Mucosa of gallbladder (tissue), 1 donor: ENCODE measurements at places on chromosomes 7 and 10. TPM values are rescaled to one million over a fixed set of nuclear protein-coding genes. Genes with fewer than 3 reads are reported as not detected.

ANK3 gene
- total RNA-seq, result 169 TPM

GRCh38 chr7:99380823-99381663 is 6.5 kb downstream of the ARPC1B start:
- DNase-seq, result no peak

TLX1 gene
- total RNA-seq, result not detected

- DNase-seq, result no peak
Observed at GRCh38 chr7:54189330-54189729, 352.8 kb upstream of the VSTM2A start.

DNA sequence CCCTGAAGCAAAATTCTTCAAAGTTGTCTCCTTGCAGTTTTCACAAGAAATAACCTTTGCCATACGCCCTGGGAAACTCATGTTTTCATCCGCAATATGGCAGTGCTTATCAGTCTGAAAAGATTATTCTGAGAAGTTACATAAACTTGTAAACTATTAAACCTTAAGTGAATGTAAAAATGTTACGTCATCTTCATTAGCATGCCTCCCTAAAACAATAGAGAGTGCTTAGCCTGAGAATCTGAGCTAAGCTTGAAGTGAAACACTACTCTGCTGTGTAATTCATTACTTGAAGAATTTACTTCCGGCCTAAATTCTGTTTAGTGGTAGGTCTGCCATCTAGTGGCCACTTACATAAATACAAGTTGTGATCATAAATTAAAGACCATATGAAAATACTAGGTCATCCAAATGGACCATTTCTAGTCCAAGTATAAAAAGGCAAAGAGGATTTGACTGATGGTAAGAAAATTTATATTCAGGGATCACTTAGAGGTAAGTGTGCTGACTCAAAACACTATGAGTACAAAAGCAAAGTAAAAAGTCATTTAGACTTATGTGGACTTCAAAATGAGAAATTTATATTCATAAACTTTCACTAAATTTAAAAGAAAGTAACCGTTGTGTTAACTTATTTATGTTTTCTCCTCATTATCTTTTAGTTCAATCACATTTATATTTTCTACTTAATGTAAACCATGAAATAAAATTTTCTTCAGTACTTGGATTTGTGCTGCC is 745.1 kb upstream of the LRRTM3 start:
- DNase-seq, result peak; percentile 29

GRCh38 chr10:112700215-112700671 is 249.8 kb upstream of the TCF7L2 start:
- DNase-seq, result no peak

DNA sequence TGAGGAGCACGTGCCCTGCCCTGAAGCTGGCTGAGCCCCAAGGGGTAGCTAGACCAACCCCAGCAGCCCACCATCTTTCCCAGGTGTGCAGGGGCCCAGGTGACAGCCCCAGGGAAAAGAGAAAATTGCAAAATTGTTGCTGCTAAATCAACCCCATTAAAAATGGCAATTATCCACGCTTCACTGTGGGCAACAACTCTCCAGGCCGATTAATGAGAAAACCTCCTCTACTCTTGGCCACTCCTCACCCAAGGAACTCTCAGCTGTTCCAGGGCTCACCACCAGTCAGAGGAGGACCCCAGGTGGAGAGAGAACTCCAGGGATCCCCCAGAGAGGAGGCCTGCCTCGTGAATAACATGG is 516.1 kb upstream of the MGMT start:
- no peak for DNase-seq
